ENCODE measurements at places on chromosomes 5 and 9.

DNA sequence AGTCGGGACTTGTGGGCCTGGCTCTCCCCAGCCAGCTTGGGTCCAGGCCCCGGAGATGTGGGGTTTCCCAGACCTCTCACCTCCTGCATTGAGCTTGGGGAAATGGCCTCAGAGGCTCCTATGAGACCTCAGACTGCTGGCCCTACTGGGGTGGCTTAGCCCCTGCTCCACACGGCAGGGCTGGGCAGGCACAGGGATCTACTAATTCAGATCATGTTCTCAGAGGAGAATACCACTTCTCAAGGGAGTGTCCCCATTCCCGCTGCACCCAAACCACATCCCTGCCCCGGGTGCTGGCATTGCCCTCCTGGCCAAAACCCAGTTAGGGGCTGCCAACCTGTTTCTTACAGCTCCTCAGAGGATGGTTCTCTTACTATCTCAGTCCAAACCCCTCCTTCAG is 82.1 kb upstream of the LMX1B start:
- no peak for DNase-seq

- no peak for DNase-seq
Observed at GRCh38 chr5:55771175-55771655, 33.4 kb downstream of the DDX4 start.

- no peak for DNase-seq
Observed at GRCh38 chr9:69089491-69089890, 53.9 kb downstream of the FXN start.

DNA sequence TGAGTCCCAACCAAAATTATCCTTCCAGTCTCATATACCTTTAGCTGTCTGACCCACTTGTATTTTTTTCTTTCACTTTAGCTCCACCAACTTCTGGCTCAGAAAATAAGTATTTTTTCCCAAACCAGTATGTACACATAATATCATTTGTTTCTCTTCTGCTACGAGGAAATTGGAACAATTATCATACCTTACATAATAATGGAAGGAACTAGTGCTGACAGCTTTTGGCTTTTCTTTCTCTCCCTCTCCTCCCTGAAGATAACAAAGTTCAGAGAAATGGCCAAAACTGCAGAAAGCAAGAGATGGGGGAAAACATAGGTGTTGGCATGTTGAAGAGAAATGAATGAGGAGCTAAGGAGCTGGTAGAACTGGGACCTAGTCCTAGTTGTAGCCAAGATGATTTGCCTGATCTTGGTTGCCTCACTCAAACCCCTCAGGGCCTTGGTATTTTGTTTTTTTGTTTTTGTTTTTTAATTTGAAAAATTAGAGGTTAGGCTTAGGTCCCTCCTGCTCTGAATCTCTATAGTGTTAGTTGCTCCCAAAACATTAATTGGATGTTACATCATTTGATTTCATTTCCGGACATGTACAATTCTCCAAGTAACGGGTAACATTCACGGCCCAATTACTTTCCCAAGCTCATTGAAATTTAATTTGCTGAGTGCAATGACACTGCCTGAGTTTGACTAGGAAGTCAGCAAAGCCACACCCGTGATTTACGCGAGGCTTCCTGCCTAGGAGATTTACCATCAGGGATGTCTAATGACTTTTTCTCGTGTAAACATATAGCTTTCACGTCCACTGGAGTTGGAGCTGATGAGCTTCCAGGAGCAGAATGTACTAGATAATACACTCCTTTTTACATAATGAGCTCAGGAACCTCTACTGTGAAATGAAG is 291.6 kb downstream of the TLE1 start:
- no peak for DNase-seq

GRCh38 chr9:127418037-127418471 is 6.1 kb upstream of the ZNF79 start:
- no peak for DNase-seq

DNA sequence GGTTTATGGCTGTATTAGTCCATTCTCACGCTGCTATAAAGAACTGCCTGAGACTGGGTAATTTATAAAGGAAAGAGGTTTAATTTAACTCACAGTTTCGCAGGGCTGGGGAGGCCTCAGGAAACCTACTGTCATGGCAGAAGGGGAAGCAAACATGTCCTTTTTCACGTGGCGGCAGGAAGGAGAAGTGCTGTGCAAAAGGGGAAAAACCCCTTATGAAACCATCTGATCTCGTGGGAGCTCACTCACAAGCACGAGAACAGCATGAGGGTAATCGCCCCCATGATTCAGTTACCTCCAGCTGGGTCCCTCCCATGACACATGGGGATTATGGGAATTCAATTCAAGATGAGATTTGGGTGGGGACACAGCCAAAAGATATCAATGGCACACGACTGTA is 13.9 kb downstream of the LRRC70 start:
- no peak for DNase-seq

- DNase-seq: no peak
Observed at GRCh38 chr9:87554976-87555375, 57.3 kb downstream of the DAPK1 start.

DNA sequence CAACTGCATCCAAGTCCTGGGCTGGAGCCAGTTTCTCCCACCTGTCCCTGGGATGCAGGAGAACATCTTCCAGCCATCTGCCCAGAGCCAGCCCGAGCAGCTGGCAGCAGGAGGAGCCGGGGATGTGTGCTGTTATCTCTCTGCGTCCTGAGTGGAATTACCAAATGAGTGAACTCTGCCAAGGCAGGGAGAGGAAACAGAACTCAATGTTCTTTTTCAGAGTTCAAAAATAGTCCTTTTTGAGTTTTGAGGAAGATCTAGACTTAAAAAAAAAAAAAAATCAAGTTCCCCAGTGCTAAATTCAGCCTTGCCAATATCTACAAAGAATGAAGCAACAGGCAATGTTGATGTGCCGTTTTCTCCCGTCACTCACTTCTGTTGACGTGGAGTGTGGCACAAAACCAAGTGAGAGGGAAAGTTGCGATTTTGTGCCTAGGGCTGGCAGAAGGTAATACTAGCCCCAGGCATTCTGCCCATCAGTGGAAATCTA is 56.2 kb downstream of the TMOD1 start:
- no peak for DNase-seq

DNA sequence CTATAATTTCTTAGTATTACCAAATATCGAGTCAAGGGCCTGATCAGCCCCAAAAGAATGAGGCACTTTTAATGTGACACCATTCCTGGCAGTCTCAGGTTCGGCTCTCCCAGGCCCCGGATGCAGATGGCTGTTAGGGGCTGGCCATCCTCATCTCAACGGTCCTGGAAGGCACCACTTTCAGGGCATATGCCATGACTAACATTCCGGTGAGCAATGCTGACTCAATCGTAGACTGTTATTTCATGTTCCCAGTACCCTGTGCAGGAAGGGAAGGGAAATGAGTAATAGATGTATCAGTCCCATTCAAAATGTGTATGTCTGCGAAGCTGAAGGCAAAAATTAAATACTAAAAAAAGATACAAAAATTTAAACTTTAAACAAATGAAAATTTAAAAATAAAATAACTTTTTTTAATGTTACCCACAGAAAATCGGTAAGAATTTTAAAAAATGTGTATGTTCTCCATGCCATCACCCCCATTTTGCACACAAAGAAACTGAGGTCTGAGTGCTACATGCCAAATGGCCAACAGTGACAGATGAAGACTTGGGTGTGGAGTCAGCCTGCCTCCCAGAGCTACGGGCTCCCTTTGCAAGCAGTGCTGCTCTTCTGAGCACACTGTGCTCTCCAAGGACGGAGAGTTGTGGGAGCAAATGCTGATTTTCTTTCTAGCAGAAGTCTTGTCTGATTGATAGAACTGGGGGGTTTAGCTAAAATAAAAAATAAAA is 79.0 kb downstream of the GLDC start:
- DNase-seq: no peak

- no peak for DNase-seq
Observed at GRCh38 chr9:128118971-128119665, 8.4 kb downstream of the PTGES2 start.

- no peak for DNase-seq
Observed at GRCh38 chr9:6973762-6974161, 216.0 kb downstream of the KDM4C start.

DNA sequence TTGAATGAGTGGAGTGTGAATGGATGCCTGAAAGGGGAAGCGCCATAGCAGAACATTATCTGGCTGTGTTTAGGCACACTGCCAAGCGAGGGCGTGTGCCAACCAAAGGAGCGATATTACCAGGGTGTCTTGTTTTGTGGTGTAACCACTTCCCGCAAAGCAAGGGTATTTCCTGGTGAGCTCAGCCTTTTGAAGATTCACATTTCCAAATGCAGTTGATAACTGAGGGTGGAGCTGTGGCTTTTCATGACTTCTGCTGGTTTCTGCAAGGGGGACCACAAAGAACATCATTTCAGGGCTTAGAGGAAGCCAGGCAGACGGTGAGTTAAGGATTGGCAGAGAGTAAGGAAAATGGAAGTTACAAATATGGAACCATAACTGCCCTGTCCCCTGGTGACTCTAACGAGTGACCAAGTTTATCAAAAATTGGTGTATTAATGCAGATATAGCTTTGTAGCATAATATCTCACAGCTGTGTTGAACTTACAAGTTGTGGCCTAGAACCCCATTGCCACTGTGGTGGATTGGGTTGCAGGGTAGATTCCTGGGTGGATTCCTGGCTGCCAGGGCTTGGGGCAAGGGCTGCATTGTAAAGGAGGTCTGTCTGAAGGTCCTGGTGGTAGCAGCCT is 71.4 kb downstream of the RALGPS1 start:
- peak; percentile 65 for DNase-seq

DNA sequence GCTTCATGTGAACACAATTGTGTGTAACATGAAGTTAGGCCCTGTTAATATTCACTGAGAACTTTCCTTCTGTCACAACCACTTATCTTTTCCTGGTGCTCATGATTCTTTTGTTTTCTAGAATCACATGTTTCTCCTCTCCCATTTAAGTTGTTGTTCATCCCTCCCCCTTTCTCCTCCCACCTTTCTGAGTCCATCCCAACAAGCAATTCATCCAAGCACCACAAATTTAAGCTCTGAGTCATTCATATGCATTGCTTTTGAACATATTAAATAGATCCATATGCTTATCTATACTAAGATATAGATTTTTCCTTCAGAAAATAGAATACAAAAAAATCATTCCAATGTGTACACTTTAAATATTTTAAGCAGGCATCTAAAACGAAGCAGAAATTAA is 75.2 kb upstream of the NFIB start:
- DNase-seq: no peak

DNA sequence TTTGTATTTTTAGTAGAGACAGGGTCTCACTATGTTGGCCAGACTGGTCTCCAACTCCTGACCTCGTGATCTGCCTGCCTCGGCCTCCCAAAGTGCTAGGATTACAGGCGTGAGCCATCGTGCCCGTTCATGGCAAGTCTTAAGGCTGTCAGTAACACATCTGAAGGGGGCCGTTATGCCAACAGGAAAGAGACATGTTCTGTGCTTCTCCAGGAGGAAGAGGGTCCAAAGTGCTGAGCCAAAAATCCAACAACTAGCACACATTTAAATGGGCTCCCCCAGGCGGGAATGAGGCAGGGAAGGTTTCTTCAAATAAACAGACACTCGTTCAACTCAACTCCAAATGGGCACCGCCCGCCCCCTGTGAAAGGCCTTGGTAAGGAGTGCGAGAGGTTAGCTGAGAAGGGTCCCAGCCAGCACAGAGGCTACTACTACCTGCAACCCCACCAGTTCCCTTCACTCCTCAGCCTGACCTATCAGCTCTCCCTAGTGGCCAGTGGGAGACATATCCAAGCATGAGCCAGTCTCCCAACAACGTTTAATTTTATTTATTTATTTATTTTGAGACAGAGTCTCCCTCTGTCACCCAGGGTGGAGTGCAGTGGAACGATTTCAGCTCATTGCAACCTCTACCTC is 84.1 kb upstream of the DMRT1 start:
- no peak for DNase-seq

DNA sequence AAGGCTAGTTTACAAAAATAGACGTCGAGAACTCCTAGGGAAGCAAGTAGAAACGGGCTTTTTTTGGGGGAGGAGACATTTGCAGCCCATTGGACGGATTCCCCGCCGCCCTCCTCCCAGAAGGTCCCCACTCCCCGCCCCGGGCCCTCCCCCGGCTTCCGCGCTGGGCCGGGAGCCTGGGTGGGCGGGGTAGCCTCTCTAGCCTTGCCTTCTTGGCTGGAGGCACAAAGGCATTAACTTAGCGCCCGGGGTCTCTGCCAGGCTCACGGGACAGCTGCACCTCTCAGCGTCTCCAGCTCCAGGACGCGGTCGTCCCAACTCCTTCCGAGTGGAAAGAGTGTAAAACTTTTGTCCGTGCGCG is at the start of gene DMRTA1:
TSS of gene DMRTA1 (plus strand) at position 236 of the 361 bp plus-strand sequence. CDS start 242 bp downstream, outside the sequence.
- no peak for DNase-seq

DNA sequence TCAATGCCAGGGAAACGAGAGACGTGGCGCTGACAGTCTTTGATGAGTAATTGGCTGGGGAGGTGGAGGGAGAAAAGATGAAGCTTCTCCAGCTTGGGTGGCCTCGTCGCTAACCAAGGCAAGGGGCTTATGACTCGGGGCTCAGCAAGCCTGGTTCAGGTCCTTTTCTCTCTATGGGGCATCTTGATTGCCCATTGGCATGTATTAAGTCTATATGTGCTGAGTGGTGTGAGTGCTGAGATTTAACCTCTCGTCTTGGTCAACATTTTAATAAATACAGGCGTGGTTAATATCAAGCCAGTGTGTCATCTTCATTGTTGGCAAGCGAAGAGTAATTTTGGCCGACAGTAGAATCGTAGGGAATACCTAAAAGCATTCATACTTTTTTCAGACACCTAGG is 85.9 kb downstream of the RAI14 start:
- DNase-seq: no peak

DNA sequence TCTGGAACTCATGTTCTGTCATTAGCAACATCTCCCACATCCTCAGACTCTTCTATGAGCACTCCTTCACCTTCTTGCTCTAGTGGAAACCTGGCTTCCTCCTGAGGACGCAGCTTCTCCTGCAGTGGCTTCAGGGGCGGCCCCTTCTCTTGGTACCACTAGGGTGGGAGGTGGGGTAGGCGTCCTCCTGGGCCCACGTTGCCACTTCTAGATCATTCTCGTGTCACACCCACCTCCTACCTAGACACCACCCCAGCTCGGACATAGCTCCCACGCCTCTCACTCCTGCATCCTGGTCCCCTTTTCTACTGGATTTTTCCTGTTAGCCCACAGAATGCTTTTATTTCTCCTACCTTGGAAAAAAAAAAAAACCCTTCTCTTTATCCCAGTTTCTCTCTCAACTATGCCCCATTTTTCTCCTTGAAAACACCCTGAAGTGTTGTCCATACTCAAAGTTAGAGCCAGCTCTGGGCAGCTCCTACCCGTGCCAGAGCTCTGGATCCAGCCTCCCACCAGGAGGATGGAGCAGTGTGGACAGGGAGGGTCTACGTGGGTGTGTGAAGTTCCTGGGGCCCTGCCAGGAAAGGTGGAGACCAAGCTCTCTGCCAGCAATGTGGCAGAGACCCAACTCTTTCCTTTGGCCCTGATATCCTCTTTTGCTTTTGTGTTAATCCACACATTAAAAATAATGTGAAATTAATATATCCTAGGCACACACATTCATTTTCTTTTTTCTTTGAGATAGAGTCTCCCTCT is 179.2 kb downstream of the HSPA4 start:
- DNase-seq: no peak

GRCh38 chr5:67176936-67177335 is 19.7 kb downstream of the CD180 start:
- no peak for DNase-seq
